ENCODE measurements at places on chromosomes 16 and 17.

GRCh38 chr16:67006930-67007658, 18.7 kb downstream of the CES4A start:
- no peak for DNase-seq

GRCh38 chr16:72845322-72846020, 202.5 kb downstream of the ZFHX3 start:
- DNase-seq = no peak

DNA sequence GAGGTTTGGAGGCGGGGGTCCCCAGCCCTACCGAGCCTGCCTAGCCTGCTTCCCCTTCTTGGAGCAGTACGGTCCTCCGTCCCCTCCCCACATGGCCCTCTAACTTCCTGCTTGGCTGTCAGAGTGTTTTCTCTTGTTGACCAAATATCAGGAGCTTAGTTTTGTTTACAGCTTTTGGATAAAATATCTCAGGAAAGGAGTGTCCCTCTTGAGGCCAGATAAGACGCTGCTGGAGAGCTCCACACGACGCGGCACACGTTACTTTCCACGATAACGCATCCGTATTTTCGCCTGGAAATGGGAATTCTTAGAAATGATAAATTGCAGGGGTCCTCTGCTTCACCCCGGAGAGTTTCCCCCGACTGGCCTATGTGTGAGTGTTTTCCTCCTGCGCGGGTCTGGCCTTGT, 182.9 kb downstream of the MAF start:
- no peak for DNase-seq

DNA sequence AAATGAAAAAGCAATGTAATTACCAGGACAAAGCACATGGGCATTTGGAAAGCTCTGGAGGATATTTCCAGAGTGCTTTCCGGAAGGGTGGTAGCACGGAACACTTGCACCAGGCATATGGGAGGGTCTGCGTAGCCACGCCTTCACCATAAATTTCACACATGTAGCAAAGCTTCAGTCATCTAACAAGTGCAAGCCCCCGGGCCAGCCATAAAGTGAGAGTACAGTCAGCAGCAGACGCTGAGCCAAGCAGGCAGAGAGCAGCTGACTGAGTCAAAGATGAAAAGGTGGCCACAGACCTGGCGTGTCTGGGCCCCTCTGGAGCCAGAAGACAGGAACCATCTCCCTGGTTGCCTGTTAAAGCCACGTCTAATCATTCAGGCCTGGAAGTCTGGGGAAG, 130.6 kb downstream of the SEC14L1 start:
- DNase-seq = no peak

DNA sequence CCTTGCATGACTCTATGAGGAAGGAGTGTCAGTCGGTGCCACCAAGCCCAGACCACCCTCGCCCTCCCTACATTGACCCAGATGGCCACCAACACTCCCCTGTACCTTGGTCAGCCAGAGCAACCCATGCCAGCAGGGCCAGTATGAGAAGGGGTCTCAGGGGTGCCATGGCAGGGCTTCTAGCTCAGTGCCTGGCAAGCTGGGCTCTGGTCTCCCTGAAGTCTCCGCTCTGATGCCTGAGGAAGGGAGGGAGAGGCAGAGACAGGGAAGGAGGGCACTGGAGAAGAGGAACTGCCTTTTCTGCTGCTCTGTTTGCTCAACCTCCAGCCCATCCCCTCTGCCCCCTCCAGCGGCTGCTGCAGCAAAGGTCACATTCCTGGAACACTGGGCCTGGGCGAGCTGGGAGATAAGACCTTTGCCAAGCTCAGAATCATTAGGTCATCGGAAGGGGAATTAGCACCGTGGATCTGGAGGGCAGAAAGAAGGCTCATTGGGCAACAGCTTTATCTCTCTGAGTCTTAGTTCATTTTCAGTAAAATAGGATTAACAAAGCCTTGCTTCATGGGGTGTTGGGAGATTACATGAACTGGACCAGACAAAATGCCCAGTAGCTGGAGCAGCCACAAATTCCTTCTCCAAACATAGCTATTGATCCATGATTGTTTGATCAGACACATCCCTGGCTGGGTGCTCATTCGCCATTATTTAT, at the start of gene VTN:
Gene VTN (minus strand): TSS at position 273 of the 709 bp plus-strand sequence. CDS start 104 bp downstream, at position 169.
- DNase-seq = peak; percentile 71
